ENCODE measurements at places on chromosomes 5 and 9.

DNA sequence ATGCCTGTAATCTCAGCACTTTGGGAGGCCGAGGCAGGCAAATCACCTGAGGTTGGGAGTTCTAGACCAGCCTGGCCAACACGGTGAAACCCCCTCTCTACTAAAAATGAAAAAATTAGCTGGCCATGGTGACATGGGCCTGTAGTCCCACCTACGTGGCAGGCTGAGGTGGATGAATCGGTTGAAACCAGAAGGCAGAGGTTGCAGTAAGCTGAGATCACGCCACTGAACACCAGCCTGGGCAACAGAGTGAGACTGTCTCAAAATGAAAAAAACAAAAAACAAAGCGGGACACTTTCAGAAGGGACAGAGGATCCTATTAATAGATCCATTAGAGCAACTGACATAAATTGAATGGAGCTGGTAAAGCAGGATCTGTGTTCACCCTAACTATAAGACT lies 89.6 kb upstream of the SGCD start:
- DNase-seq: no peak

GRCh38 chr9:127509261-127509954 lies 58.1 kb downstream of the LRSAM1 start:
- DNase-seq: no peak

DNA sequence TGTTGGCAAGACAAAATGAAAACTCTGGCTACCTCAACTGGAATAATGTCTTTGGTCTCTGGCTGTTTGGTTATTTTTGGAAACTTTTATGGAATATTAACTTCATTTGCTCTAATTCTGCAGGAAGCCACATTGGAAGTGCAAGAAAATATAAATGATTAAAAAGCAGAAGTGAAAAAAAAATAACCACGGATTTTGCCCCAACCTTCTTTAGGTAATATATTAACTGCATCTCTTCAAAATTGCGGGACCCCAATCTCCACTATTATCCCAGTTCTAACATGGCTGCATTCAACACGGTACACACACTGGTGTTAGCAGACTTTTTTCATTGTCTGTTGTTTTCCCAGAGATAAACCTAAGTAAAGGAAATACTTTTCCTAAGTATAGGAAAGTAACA lies 23.0 kb downstream of the GLIS3 start:
- no peak for DNase-seq

DNA sequence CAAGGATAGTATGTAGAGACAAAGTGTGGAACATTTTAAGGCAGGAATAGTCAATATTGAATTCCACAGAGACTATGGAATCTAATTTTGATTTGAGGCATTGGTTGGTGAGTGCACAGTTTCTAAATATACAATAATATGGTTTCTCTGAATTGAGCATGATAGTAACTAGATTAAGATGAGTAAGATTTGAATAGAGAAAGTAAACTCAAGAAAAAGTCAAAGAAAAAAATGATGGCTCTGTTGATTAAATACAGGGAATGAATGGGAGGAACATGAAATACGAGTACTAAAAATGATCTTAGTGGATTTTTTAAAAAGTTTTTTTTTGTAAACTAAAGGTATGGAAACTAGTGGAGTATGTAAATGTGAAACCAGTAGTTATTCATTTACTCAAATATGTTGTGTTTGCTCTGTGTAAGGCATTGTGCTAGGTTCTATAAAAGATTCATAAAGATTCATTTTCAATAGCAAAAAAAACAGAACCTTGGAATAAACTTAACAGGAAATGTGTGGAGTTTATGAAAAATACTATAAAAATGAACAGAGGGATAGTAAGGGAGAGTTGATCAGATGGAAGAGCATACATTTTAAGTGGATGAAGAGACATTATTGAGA lies 101.2 kb downstream of the ZCCHC7 start:
- DNase-seq: no peak

DNA sequence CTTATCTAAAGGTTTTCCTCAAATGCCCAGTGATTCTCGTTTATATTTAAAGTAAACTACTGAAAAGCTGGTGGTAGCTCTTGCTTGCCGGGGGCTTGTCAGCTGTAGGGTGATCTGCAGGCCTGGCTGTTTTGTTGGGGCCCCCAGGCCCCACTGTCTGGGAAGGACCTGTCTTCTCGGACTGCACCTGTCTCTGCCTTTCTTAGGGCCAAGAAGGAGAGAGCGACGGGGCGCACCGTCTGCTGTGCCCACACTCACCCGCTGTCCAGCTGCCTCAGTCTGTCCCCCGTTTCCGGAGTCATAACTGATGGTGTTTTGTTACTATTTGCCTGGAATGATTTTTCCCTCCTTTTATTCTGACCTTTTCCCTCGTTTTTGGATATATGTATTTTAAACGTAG lies 94.1 kb upstream of the CACNA1B start:
- DNase-seq: no peak

DNA sequence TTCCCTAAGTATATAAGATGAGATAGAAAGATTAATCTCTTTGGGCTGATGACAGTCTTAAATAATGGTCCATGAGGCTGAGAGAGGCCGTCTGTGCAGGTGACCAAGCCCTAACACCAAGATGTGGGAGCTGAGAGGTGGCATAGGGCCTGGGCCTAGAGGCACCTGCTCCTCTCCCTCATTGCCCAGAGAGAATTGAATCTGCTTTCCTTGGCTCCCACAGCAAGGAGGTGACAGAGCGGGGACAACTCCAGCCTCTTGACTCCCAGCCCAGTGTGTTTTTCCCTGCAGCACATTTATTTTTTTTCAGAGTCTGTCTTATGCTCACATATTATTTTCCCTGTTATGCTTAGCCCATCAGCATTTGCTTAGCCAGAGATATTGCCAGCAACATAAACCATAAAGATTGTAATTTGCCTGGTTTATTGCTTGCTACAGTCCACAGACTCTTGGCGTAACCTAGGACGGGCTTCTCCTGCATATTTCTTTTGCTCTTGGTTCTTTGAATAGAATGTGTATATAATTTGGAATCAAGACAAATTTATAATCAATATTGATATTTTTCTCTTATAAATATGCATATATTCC lies 105.6 kb downstream of the NTRK2 start:
- no peak for DNase-seq

DNA sequence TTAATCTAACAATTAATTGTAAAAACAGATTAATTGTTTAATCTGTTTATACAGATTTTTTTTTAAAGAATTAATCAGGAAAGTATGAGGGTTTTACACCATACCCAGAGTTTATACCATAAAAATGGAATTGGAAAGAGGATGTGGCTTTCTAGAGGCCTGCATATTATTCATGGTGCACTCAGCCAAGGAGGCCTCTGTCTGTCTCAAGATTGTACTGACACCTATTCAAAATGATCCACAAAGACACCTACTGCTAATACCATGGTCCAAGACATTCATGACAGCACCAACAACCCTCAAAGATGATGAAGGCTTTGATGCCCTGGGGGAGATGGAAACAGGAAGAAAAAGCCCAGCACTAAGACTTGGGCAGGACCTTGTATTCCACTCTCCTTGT lies 58.1 kb upstream of the MAST4 start:
- no peak for DNase-seq

DNA sequence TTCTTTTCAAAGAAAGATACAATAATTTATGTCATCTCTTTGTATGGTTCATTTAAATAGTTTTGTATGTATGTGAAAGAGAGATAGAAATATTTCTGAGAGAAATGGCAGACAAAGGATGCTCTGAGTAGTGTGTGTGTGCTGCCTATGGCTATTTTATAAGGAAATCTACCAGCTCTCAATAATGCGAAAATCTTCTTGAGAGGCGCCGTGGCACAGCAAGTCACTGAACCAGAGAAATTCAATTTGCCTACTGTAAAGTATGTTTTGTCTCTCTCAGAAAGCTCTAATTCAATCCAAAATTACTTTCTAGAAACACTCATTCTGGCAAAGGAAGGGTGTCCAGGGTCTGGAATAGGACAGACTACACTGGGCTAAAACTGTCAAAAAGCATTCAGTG lies 1981.1 kb downstream of the EFNA5 start:
- DNase-seq: no peak

- DNase-seq: no peak
Measured at GRCh38 chr5:10536511-10536910, 27.4 kb upstream of the ANKRD33B start.

GRCh38 chr9:95979446-95979845 lies 104.0 kb downstream of the ERCC6L2 start:
- DNase-seq: no peak

GRCh38 chr5:168362097-168362885 lies 70.8 kb downstream of the WWC1 start:
- no peak for DNase-seq

- DNase-seq: no peak
Measured at GRCh38 chr5:13218518-13218917, 726.0 kb downstream of the DNAH5 start.

DNA sequence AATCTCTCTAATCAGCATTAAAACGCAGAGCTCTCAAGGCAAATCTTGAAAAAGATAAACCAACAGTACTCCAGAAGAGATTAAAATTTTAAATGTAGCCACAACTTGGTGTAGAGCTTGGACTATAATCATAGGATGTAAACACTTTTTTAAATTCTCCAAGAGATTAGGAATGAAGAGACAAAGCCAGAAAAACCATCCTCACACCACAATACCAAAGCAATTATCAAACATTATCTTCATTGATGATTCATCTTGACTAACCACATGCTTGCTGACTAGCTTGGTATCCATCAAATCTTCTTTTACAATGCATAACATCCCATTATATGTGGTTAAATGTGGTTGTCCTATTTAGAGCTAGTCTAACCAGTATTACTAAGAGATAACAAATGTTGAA lies 815.1 kb downstream of the TLE1 start:
- no peak for DNase-seq

- DNase-seq: no peak
Measured at GRCh38 chr5:425714-426113, 17.3 kb upstream of the EXOC3 start.

GRCh38 chr5:56518820-56519219 lies 285.7 kb upstream of the ANKRD55 start:
- no peak for DNase-seq

- no peak for DNase-seq
Measured at GRCh38 chr5:131957721-131958441, 12.4 kb upstream of the MEIKIN start.

GRCh38 chr9:99030092-99030511 lies 74.8 kb upstream of the TGFBR1 start:
- DNase-seq: no peak

DNA sequence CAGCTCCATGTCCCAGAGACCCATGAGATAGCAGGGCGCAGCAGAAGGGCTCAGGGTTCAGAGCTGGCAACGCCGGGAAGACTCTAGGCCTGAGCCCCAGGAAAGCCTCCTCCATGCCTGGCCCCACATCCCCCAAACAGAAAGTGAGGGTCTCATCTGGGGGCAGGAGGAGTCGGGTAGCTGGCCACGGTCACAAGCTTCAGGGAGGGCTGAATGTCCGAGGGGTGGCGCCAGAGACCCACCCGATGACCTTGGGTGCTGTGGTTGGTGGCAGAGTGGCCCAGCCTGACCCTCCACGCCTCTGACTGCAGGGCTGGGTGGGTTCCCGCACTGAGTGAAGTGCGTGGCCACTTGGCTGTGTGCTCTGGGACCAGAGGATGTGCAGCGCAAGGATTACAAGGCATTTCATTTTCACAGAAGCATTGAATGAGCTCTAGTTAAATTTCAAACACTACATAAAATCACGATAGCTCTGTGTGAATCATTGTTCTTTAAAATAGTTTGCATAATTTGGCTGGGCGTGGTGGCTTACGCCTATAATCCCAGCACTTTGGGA lies 3.0 kb downstream of the C8G start:
- no peak for DNase-seq

- DNase-seq: no peak
Measured at GRCh38 chr9:114424126-114424525, 36.3 kb upstream of the AKNA start.

DNA sequence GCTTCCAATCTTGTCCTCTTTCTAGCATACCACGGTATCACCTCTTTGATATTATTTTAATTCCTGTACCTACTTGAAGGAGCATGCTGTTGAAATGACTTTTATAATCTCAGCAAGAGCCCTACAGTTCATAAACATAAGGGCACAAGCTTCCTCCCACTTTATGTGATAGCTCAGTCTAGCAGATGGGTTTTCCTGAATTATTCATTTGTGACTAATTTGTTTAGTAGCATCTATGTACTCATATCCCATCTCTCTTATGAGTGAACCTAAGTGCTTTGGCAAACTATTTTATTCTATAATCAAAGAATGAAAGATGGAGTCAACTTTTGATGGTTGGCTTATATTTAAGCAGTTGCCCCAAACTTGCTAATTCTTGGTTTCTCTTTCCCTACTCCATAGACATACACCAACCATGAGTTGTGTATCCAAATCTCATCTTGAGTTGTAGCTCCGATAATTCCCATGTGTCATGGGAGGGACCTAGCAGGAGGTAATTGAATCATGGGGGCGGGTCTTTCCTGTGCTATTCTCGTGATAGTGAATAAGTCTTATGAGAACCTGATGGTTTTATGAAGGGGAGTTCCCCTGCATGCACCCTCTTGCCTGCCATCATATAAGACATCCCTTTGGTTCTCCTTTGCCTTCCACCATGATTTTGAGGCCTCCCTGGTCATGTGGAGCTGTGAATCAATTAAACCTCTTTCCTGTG lies 17.7 kb downstream of the TXNDC8 start:
- no peak for DNase-seq

GRCh38 chr5:55800924-55801323 lies 50.2 kb upstream of the IL31RA start:
- no peak for DNase-seq

- no peak for DNase-seq
Measured at GRCh38 chr5:76219636-76220035, 136.5 kb downstream of the SV2C start.

GRCh38 chr5:122779451-122779850 lies 4.6 kb downstream of the SNX2 start:
- DNase-seq: no peak

- DNase-seq: no peak
Measured at GRCh38 chr5:65862384-65862783, 64.0 kb upstream of the ERBIN start.

- no peak for DNase-seq
Measured at GRCh38 chr9:34426347-34427074, 31.9 kb downstream of the FAM219A start.

DNA sequence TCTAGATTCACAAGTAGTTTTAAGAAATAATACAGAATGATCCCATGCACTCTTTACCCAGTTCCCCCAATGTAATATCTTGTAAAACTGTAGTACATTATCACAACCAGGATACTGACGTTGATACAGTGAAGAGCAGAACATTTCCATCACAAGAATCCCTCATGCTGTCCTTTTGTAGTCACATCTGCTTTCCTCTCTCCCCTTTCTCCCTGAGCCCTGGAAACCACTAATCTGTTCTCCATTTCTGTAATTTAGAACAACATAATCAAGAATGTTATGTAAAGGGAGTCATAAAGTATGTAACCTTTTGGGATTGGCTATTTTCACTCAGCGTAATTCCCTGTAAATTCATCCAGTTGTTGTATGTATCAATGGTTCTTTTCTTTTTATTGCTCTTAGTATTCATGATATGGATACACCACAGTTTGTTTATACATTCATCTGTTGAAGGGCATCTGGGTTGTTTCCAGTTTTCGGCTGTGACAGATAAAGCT lies 61.1 kb downstream of the ERCC6L2 start:
- DNase-seq: no peak

GRCh38 chr9:120902569-120903535 lies 23.7 kb downstream of the TRAF1 start:
- no peak for DNase-seq

- no peak for DNase-seq
Measured at GRCh38 chr5:1080432-1080831, 31.4 kb downstream of the SLC12A7 start.
